ENCODE measurements at places on chromosomes 6 and 20.

- no peak for DNase-seq
These were observed 308.4 kb downstream of the PACRG start for GRCh38 chr6:163036160-163036645.

GRCh38 chr6:53618219-53618618 lies 47.3 kb downstream of the KLHL31 start:
- no peak for DNase-seq

GRCh38 chr6:35503534-35503933 lies 6.7 kb upstream of the TEAD3 start:
- DNase-seq: no peak

GRCh38 chr6:12679341-12679740 lies 37.2 kb upstream of the PHACTR1 start:
- DNase-seq: no peak

GRCh38 chr6:53746442-53747103 lies 48.2 kb upstream of the LRRC1 start:
- DNase-seq: no peak

All from T-helper 1 cell (primary cell).